ENCODE measurements at places on chromosomes 12 and 14.

- no peak for DNase-seq
These were observed 1.6 kb downstream of the VDR start for GRCh38 chr12:47903151-47903611.

DNA sequence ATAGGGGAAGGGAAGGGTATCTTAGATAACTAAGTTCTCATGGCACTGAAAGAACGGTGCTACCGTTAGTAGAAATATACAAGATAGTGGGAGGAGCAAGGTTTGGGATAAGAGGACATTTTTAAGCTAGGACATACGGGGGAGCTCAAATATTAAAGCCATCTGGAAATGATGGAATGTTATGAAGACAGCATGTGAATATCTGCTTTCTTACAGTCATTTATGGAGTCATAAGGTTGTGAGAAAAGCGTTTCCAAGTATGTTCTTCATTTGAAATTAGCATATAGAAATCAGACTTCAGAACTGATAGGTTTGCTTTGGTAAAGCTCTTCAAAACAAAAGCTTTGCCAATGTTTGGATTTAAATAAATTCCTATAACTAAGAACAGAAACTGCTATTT, 62.3 kb downstream of the OTOGL start:
- no peak for DNase-seq

DNA sequence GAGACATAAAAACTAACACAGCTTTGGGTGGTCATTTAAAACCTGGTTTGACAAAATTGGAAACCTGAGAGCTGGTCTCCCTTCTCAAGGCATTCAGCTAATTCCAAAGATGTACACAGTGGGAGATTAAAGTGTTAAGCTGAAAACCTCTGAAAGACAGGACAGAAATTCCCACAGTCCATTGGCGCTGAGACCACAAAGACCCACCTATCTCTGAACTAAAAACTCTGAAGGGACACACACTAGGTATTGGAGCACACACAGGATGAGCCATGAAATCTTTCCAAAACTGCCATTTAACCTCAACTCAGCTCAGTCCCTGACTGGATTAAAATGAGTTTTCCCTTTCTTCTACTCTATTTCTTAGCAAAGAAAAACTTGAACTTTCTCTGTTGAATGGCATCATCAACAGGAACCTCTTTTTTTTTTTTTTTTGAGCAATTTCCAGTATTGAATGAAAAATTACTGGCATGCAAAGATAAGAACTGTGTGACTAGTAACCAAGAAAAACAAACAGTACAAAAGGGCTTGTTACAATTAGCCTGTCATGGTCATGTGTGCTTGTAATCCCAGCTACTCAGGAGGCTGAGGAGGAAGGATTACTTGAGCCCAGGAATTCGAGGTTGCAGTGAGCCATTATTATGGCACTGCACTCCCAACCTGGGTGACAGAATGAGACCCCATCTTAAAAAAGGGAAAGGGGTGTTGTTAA, 82.4 kb downstream of the IPO8 start:
- no peak for DNase-seq

DNA sequence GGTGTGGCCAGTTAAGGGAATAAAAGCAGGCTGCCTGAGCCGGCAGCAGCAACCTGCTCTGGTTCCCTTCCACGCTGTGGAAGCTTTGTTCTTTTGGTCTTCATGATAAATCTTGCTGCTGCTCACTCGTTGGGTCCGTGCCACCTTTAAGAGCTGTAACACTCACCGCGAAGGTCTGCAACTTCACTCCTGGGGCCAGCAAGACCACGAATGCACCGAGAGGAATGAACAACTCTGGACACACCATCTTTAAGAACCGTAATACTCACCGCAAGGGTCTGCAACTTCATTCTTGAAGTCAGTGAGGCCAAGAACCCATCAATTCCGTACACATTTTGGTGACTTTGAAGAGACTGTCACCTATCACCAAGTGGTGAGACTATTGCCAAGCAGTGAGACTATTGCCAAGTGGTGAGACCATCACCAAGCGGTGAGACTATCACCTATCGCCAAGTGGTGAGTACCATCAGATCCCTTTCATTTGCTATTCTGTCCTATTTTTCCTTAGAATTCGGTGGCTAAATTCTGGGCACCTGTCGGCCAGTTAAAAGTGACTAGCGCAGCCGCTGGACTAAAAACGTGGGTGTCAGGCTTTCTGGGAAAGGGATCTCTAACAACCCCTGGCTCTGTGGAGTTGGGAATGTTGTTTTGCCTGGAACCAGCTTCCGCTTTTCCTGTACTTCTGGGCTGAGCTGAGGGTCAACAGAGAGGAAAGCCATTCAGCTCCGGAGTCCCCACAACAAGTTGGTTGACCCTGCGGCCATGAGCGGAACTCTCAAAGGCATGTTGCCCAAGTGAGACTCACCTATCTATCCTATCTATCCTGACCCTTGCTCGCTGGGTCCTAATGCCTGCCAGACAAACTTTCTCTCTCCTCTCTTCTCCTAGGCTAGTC, at the start of gene DHRS2:
DHRS2 (plus strand) TSS at position 48 of the 895 bp plus-strand sequence. CDS start 2,501 bp downstream, outside the sequence.
- no peak for DNase-seq

- DNase-seq: no peak
These were observed 242.4 kb upstream of the TBX3 start for GRCh38 chr12:114926341-114926740.

- peak; percentile 27 for DNase-seq
These were observed 58.5 kb upstream of the TMPO start for GRCh38 chr12:98456576-98457573.

- no peak for DNase-seq
These were observed 36.5 kb downstream of the WBP11 start for GRCh38 chr12:14766649-14767215.

- DNase-seq: no peak
These were observed 13.5 kb downstream of the AMN1 start for GRCh38 chr12:31715283-31715825.

DNA sequence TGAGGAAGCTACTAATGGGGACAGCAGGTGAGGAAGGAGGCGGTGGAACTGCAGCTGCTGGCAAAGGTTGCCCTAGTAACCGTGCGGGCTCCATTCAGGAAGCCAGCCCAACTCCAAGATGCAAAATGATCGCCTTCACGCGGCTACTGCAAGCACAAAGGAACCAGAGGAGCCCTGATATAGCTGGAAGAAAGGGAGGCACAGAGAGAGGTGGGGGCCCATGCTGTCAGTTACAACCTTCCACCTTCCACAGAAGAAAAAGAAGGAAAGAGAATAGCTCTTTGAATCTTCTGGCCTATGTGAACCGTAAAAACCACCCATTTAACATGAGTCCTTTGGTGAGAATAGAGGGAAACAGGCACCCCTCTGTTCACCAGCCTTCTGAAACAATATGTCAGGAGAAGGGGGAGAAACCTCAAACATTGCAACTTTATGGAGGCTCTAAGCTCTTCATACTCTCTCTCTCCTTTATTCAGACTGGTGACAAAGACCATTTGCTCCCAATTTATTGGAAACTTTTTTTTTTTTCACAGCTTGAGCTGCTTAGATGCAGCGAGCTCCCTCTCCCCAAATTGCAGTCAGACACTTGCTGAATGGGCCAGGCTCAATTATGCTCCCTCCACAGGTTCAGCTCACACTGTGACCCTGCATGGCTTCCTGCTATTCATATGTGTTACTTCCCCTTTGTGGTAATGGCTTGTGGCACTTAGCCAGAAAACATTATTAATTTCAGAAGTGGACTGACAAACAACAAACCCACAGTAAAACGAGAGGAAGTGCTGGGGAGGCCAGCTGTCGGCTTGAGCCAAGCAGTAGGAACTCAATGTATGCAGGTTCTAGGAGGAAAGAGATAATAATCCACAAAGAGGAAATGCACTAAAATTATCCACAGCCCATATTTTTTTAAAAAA, 6.2 kb downstream of the DUSP6 start:
- no peak for DNase-seq

DNA sequence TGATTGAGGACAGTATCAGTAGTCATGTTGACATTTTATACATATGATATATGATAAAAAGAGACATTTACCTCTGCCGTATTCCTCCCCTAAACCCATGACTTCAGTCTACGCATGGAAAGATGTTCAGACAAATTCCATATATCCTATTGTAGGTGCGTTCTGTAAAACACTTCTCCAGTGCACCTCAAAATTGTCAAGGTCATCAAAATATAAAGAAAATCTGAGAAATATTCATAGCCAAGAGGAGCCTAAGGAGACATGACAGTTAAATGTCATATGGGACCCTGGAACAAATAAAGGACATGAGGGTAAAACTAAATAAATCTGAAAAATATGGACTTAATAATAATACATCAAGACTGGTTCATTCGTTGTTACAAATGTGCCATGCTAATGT, 71.5 kb downstream of the CCER1 start:
- no peak for DNase-seq

- no peak for DNase-seq
These were observed 56.3 kb downstream of the RPH3A start for GRCh38 chr12:112847708-112848337.

DNA sequence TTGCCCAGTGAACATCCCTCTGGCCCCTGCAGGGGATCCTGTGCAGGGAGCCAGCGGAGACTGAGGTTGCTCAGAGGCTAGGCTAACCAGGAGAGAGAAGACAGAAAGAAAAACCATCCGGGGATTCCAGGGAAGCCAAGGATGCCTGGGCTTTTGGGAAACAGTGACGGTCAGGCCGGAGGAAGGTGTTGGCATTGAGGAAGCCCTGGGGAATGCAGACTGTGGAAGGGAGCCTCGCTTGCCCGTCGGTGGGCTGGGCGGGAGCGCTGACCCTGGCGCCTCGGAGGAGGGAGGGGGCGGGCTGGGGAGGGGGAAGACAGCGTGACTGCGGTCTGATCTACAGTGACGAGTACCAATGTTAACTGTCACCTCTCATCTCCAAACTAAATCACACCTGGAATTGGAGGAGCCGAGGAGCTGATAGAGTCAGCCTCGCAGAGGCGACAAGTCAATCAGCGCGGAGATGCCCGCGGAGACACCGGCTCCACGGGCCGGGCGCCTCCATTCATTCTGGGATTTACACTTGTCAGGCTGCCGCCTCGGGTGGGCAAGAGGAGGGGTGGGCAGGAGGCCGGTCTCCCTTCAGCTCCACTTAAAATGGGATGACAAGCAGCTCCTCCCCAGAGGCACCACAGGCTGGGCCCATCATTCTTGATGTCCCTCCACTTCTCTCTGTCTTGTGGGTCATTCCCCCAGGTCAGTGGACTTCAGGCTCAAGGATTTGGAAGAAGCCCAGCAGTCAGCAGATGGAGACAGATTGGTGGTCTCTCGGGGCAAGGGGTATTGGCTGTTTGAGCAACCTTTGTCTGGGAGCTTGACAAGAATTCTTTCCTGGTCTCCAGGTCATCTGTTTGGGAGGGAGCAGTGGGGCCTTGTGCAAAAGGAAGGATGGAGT, 20.4 kb upstream of the GPATCH2L start:
- no peak for DNase-seq

DNA sequence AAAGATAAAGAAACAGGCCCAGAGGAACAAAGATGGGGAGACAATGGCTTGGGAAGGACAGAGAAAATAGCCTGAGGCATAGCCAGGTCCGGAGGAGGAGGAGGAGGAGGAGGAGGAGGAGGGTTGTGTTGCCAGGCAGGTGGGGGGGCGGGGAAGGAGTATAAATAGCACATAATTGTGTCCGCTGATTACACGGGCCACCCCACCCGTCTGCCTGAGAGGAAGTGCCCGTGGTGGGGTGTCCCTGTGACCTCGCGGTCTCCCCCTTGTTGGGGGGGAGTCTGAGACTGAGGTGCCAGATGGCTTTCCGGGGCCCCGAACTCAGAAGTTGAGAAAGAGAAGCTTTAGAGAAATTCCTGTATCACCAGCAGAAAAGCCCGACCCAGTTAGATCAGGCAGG, 1.9 kb upstream of the SP7 start:
- DNase-seq: no peak

GRCh38 chr12:88351146-88351545, 209.0 kb downstream of the TMTC3 start:
- no peak for DNase-seq

- DNase-seq: no peak
These were observed 37.0 kb upstream of the TMEM263 start for GRCh38 chr12:106918746-106919145.

- no peak for DNase-seq
These were observed 67.7 kb downstream of the BCAT1 start for GRCh38 chr12:24881227-24881626.

GRCh38 chr14:102424520-102424919, 61.8 kb downstream of the TECPR2 start:
- no peak for DNase-seq

- DNase-seq: peak; percentile 88
These were observed 464 bp upstream of the STRN3 start for GRCh38 chr14:31026450-31027235.

- DNase-seq: no peak
These were observed 39.0 kb downstream of the CKB start for GRCh38 chr14:103483600-103483999.

DNA sequence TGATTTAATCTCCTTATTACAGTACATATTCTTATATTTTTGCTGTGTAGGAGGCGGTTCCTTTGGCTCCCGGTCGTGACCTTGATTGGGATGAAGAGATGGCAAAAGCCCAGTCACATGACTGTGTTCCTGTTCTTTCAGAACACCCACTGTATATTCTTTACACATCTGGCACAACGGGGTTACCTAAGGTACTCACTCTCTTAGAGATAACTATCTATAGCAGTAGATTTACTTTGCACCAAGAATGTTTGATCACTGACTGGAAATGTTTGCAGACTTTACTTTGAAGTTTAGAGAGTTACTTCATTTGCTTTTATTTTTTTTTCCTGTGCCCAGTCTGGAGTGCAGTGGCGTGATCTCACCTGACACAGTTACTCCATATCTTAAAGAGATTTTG, 65.2 kb downstream of the ACSS3 start:
- DNase-seq: no peak

DNA sequence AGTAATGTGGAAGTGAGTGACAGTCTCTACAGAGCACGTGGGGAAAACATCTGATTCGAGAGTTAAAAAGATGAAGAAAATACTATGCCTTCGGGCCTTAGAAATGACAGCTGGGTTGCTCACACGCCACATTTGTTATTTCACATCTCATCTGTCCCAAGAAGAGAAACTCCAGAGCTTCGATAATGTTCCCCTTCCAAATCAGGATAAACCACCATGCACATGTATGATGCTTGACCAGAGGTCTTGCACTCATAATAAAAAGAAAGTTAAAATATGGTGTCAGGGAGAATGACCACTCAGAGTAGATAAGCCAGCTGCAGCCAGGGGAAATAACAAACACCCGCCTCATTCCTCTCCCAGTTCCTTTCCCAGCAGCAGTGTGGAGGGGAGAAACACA, 34.6 kb downstream of the NIN start:
- no peak for DNase-seq

DNA sequence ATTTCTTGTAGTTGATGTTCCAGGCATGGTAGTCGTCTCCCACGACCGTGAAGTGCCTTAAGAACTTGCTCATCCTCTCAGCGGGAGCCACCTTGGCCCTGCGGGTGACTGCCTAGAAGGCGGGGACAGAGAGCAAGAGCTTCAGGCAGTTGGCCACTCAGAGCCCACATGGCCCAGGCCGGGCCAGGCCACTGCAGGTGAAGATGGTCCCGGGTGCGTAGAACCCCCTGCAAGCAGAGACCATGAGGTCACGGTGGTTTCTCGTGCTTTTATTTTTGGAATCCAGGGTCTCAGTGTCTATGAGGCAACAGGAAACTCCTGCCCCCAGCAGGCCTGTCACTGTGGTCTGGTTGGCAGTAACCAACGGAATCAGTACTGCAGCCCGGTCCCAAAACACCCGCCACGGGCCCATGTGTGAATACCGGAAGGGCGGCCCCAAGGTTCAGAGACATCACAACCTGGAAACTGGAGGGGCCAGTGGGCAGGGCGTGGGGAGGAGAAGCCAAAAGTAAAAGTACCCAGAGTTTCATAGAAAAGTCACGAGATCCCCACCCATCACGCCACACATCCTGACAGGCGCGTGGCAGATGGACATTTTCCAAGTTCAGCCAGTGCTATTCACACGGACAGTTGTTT, 27.5 kb downstream of the HVCN1 start:
- DNase-seq: peak; percentile 55

Data from activated T-cell treated with anti-CD3 and anti-CD28 coated beads for 48 hours (primary cell).